ENCODE measurements at places on chromosomes 1 and 21.

GRCh38 chr1:220732621-220733020 is 15.5 kb upstream of the MTARC2 start:
- no peak for DNase-seq

DNA sequence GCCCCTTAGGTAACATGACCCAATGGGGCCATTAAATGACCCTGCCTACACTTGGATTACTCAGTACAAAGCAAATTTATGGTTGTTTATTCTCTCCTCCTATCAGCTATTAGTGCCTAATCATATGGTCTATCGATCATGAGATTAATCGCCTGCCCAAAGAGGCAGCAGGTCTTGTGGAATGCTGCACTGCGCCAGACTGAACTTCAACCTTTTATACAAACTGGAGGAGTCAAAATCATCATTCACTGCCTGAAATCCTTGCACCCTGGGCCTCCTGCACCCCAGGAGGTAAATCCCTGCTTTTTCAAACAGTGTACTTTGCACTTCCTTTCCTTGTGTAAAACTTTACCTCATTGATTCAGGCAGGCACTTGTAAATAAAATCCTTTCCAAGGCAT is 69.7 kb downstream of the NFIA start:
- no peak for DNase-seq

- DNase-seq = no peak
These were observed 146.4 kb downstream of the CDC7 start for GRCh38 chr1:91647061-91647460.

DNA sequence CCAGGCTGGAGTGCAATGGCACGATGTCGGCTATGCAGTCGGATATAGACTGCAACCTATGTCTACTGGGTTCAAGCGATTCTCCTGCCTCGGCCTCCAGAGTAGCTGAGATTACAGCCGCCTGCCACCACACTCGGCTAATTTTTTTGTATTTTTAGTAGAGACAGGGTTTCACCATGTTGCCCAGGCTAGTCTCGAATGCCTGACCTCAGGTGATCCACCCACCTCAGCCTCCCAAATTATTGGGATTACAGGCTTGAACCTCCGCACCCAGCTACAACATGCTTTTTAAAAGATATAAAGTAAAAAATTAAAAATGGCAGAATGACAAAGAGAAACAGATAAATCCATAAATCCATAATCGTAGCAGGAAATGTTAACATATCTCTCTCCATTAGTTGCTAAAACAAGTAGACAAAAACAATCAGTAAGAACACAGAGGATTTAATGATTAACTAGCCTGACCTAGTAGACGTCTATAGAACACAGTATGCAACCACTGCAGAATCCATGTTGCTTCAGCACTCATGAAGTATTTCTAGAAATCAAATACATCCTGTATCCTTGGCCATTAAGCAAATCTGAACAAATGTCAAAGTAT is 59.9 kb upstream of the SPOCD1 start:
- DNase-seq = no peak

- no peak for DNase-seq
These were observed 48.9 kb upstream of the ZNF326 start for GRCh38 chr1:89945852-89946476.

- DNase-seq = no peak
These were observed 3.0 kb downstream of the KIAA2013 start for GRCh38 chr1:11923069-11923826.

DNA sequence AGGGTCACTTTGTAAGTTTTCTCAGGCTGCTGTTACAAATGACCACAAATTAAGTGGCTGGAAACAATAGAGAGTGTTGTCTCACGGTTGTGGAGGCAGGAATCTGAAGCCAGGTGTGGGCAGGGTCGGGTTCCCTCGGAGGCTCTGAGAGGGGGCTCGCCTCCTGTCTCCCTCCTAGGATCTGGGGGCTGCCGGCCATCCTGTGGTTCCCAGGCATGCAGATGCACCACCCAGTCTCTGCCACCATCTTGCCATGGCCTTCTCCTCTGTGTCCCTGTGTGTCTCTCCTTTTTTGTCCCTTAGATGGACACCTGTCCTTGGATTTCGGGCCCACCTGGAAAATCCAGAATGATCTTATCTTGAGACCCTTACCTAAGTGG is 4.8 kb downstream of the TP73 start:
- no peak for DNase-seq

GRCh38 chr1:212650228-212650627 is 41.7 kb downstream of the ATF3 start:
- DNase-seq = no peak

- DNase-seq = no peak
These were observed 22.3 kb upstream of the LRP8 start for GRCh38 chr1:53349968-53350852.

DNA sequence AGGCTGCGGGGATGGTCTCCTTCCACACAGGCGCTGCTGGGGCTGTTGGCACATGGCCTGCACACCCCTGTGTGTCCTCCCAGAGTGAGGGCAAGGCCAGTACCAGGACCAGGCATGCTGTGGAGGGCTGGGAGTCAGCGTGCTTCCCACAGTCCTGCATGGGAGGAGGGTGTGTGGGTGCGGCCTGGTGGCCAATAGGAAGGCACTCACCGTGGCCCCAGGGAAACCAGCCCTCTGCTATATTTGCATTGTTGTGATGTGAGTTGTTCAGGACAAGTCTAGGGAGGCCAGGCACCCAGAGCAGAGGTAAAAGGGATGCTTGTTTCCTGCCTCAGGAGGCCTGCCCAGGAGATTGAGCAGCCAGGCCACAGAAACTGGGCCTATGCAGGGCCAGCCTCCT is 59.5 kb downstream of the S100B start:
- no peak for DNase-seq

DNA sequence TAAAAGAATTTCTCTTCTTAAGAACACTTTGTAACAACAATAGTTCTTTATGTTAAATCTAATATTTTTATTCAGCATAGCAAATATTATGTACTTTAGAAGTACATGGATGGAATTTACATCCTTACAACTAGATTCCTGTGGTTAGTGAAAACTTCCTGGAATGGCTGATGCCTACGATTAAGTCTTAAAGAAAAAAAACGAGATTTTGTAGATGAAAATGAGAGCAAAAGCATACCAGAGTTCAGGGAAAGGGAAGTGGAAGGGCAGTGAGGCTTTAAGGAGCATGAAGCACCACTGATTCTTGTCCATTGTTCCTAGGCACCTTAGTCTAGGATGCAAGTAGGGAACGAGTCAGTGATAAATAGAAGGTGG is 26.7 kb downstream of the CFH start:
- DNase-seq = no peak

- DNase-seq = no peak
These were observed 250.2 kb upstream of the FGGY start for GRCh38 chr1:59046730-59047157.

DNA sequence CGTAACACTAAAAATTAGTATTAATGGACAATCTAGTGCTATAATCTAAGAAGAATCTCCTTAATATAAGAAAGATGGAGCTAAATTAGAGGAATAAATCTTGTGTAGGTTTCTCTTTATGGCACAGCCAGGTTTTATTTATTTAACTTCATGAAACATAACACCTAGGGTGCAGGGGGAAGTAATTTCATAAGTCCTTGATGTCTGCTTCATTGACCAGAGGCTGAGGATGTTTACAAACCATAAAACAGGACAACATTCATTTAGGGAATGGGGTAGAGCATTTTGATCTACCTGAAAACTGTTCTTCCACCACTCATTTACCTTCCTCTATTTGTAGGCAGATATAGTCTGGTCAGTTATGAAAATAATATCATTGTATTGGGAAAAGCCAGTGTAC is 95.5 kb downstream of the NGF start:
- no peak for DNase-seq

DNA sequence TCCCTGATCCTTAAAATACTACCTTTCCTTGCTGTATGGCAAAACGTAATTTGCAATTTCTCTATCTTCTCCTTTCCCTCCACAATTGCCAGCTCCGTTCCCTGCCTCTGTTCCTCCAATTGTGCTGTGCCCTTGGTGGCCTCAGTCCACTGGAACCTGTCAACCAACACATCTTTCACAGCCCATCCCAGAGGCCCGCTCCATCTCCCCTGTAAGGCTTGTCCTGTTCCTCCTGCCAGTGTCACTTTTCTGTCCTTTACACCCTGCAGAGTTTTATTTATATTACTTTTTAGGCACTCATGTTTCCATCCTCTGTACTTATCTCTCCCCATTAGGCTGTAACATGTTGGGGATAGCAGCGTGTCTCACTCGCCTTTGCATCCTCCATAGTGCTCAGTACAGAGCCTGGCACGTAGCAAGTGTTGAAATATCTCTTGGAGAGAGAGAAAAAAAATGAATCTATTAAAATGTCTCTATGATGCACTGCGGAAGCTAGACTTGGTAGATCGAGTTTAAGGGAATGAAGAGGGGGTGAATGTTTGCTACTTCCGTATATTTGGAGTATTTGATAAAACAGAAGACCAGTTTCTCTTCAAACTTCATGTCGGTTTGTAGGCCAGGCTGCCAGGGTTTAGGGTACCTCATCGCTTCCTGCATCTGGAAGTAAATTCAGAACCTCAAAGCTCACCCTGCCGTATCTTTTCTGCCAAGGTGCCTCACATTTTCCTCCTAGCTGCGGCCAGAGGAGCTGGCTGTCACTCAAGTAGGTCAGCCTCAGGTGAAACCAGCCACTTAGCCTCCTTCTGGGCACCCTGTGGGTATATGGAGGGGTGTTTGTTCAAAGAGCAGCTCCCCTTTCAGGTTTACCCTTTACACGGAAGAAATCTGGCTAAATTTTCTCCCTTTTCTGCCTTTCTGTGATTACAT is 303.8 kb downstream of the TM2D1 start:
- DNase-seq = no peak

DNA sequence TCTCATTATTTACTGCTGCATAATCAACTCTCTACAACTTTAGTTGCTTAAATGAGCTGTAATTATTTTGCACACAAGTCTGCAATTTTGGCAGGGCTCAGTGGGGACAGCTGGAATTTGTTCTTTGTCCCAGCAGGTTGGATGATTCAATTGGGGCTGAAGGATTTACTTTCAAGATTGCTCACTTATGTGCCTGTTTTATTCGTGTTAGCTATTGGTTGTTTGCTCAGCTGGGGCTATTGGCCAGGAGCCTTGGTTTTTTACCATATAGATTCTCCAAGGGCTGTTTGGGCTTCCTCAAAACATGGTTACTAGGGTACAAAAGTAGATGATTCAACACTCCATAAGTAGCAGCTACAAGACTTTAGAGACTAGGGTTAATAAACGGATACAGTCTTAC is 13.4 kb downstream of the OR10R2 start:
- no peak for DNase-seq

DNA sequence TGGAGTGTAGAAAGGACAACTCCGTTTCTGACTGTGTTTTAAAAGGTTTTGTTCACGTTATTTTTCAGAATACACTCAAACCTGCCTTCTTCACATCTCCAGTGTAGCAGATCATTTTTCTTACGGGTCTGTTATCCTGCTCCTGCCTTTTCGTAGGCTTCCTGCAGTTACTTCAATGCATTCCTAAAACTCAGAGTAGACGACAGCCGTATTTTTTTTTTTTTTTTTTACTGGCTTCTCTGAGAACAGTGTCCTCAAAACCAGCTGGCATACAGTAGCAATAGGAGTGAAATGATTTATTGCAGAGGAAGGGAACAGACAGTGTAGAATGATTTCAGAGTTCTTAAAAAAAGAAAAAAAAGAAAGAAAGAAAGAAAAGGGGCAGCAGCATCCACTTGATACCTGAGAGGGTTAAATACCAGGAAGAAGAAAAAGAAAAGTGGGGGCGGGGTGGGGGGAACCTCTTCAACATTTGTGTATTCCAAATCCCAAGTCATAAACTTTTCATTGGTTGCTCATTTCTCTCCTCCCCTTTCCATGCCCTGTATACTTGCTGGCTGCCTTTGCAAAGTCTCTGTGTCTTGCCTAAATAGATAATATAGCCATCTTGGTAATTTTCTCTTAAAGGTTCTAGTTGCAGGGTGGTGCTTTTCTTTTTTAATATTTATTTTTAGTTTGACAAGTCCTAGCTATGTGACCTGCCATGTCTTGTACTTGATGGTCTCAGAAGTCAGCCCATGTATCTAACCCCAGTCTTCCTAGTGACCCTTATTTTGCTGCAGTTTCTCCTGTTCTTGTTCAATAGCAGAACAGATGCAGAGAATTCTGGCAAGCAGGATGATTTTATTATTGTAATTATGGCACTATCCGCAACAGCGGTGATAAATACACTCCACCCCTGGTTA is 2.8 kb downstream of the TGFB2 start:
- no peak for DNase-seq

- DNase-seq = no peak
These were observed 17.5 kb downstream of the MAN1C1 start for GRCh38 chr1:25634066-25634465.

DNA sequence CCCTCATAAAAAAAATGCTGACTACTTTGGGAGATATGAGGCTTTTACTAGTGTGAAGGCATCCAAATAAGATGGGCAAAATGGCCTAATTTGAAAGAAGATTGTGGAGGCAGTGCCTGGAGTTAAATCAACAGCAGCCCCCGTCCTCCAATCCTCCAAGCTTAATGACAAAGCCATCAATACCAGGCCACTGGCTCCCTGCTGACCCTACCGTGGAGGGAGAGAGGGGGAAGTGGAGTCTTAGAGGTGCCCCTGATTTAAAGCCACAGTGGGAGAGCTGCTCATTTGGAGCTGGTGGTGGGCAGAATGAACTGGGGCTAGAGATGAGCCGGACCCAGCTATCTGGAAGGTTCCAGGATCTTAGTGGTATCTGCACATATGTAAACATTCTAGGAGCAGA is 24.3 kb upstream of the KNCN start:
- no peak for DNase-seq

GRCh38 chr1:157247005-157247763 is 109.0 kb upstream of the ETV3 start:
- no peak for DNase-seq

DNA sequence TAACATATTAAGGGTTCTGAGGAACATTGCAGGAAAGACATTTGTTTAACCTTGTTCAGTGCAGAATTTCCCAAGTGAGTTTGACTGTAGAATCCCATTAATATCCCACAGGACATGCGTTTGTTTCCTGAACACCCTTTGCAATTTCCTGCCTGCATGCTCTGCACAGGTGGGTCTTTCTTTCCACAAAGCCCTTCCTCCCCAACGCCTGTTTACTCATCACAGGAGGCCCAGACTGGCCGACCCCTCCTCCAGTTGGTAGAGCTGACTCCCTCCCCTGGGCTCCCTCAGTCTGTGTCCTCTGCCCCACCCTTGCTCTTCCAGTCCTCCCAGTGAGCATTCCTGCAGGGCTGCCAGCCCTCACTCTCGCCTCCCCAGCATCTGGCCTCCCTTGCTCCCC is 47.5 kb upstream of the CTPS1 start:
- no peak for DNase-seq

DNA sequence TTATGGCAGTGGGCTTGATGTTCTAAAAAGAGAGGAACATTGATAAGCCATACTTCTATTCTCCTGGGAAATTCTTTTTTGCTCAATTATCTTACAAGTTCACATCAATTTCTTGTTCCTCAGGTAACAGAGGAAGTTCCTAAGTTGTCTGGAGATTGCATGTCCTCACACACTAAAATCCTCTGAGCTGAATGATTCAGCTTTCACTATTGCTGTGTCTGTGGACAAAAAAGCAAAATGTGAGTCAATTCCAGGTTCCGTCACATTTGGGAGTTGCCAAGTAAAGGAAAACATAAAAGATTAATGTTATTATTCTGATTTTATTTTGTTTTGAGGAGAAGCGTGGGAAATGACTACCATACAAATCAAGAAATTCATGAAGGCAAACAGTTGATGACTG is 316.7 kb downstream of the CHRM3 start:
- DNase-seq = no peak

- no peak for DNase-seq
These were observed 1.3 kb upstream of the PLA2G5 start for GRCh38 chr1:20068722-20069121.
